ENCODE measurements at places on chromosomes 1 and 21. TPM values are rescaled to one million over a fixed set of nuclear protein-coding genes. Genes with fewer than 3 reads are reported as not detected.

- DNase-seq: no peak
These were observed 12.8 kb upstream of the LRRC52 start for GRCh38 chr1:165531021-165531420.

GRCh38 chr1:208273386-208274017 lies 29.3 kb upstream of the PLXNA2 start:
- DNase-seq: no peak

DNA sequence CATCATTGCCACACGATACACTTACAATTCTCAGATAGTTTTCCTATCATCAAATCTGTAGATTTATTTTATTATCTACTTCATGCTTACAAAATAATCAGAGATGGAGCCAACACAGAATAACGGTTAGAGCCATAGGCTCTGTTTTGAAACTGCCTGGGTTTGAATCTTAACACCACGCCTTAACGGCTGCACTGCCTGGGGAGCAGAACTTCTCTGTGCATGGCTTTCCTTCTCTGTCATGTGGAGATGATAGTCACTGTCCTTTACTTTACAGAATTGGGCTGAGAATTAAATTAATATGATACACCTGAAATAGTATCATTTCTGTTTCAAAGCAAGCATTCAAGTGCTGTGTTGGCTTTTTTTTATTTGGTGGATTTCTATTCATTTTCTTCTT lies 177.8 kb downstream of the HMCN1 start:
- no peak for DNase-seq

DNA sequence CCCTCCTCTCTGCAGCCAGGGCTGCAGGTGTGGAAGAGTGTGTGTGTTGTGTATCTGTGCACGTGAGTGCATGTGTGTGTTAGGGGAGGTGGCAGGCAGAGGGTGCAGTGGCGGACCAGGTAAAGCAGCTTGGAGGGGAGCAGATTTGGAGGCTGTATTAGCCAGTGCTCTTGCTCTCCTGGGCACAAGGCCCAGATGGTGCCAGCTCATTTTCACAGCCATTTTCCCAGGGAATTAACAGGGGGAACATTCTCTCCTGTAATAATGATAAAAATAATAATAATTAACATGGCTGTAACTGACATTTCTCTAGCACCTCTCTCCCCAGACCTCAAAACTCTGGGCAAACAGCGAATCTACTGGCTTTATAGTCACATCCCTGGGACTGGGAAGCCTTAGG lies 43.6 kb downstream of the LRRN2 start:
- no peak for DNase-seq

GRCh38 chr1:29709704-29710280 lies 473.5 kb downstream of the PTPRU start:
- no peak for DNase-seq

- peak; percentile 1 for DNase-seq
These were observed 569.1 kb downstream of the NPHP4 start for GRCh38 chr1:5423109-5423508.

DNA sequence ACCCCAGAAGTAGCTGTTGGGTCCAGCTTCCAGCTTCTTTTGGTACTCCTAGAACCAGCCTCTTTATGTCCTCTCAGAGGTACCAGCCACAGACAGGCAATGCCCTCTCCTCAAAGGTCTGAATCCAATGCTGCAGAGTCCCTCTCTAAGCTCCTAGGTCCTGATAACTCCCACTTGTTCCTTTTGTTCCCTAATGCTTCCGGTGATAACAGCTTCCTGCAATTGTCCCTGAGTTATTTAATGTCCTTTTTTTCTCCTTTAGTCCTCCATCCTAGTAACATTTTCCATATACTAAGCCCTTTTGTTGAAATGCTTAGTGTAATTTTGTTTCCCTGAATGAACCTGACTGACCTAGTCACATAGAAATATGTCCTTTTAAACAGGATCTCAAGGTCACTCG lies 201.7 kb upstream of the BEND5 start:
- no peak for DNase-seq

- no peak for DNase-seq
These were observed 59.8 kb downstream of the RBM11 start for GRCh38 chr21:14275702-14276205.

GRCh38 chr1:230333590-230334446 lies 92.3 kb downstream of the PGBD5 start:
- DNase-seq: no peak

DNA sequence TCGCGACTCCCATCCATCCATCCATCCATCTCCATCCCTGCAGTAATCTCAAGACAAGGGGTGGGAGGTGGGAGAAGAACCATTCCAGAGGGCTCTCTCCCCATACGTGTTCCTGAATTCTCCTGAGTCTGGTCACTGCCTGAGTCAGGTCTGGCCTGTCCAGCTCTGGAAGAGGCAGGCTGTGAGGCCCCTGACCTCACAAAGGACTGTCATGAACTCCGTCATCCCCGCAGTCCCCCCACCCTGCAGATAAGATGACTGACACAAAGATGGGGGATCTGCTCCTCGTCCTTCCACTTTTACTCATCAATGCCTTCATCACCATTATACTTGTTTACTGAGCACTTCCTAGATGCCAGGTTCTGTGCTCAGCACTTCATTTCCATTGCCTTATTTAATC lies 1.6 kb upstream of the MAP7D1 start:
- DNase-seq: no peak

DNA sequence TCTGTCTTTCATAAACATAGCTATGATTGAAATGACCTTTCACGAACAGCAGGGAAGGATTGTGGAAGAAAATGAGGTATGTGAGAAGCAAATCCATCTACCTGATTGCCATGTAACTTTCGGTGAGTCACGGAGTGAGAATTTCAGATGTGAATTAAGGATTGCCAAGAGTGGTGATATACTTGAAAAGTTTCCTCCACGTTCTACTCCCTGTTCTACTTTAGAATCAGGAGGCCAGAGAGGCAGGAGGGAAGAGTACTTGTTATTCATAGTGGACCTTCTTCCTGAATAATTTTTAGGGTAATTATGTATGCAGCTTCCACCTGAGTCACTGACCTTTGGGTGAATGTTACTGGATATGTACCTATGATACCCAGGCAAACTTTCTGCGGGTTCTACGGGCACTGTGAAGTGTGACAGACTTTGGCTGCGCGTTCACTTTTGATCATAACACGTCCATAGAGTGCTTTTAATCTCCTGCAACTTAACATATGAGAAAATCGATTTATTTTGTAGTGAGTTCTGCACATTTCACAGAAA lies 2.6 kb upstream of the KCNE1 start:
- DNase-seq: no peak

GRCh38 chr1:29195881-29196291 lies 14.2 kb upstream of the SRSF4 start:
- DNase-seq: no peak

GRCh38 chr1:246772686-246773085 lies 48.5 kb downstream of the SCCPDH start:
- no peak for DNase-seq

- DNase-seq: no peak
These were observed 107.5 kb downstream of the TIAM1 start for GRCh38 chr21:31236528-31236927.

DNA sequence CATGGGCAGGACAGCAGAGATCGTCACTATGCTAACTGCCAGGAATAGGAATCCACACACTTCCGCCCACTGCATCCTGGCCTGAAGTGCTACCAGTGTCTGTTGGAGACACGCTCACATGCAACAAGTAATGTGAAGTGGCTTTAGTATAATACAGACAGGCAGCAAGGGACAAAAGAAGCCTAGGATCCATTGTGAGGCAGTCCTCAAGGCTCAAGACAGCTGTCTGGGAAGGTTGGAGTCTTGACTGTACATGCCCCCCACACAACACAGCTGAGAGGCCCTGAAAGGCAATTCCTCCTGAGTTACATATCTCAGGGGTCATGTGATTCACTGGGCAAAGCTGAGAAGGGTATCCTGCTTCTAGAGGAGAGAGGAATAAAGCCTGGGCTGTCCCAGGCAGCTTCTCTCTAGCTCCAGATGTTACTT lies 39.9 kb upstream of the CD1D start:
- DNase-seq: no peak

GRCh38 chr1:145992502-145992936 lies 3.9 kb downstream of the TXNIP start:
- DNase-seq: no peak

- DNase-seq: no peak
These were observed 414.3 kb upstream of the NR5A2 start for GRCh38 chr1:199612976-199613774.

DNA sequence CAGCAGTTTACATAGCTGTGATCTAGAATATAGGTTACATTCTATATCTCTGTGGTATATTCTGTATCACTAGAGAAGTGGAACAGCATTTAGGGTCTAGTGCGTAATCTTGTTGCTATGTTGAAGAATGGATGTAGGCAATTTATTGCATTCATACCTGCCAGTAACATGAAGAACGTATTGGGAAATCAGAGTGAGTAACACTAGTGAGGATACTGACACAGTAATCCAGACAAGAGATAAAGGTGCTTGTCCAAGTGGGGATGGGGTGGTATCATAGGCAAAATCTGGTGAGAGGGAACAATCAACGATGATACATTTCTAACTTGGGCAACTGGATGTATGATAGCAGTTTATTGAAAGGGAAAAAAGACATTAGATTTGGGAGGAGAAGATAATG lies 9.8 kb downstream of the PPP2R5A start:
- no peak for DNase-seq

- DNase-seq: no peak
These were observed 263.0 kb upstream of the ZRANB2 start for GRCh38 chr1:71343686-71344416.

Gene SLC44A3
- polyA plus RNA-seq: 29.3 TPM

Gene RPE65
- 0.48 TPM for polyA plus RNA-seq

Gene ADGRL2
- polyA plus RNA-seq: 263 TPM

Gene EDARADD
- polyA plus RNA-seq: 6.7 TPM

Gene TTC22
- polyA plus RNA-seq: 4.9 TPM

Gene ADAM30
- polyA plus RNA-seq: not detected

Gene MNDA
- 4.3 TPM for polyA plus RNA-seq
